ENCODE measurements at places on chromosomes 2 and 18.

- no peak for DNase-seq
These were observed 21.9 kb upstream of the EXOC6B start for GRCh38 chr2:72847534-72848315.

- no peak for DNase-seq
These were observed 208.2 kb downstream of the CCDC178 start for GRCh38 chr18:33232318-33232626.

DNA sequence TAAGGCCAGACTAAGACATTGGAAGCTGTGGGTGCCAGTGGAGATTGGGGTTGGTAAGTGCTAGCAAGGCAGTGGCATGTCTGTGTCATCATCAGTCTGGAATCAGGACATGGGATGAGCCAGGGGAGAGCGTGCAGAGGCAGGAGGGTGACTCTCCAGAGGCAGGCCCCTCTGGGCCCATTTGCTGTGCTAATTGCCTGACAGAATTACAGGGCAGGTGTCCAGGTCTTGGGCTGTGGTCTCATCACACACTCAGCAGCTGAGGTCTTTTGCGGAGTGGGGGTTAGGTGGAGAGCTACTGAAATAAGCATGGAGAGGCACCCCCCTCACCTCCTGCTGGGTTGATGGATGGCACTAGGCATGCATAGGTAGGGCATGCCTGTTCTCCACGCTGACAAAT lies 57.4 kb downstream of the CELF4 start:
- no peak for DNase-seq

- DNase-seq = no peak
These were observed 12.3 kb upstream of the POLI start for GRCh38 chr18:54257015-54257414.

GRCh38 chr18:74702950-74703349 lies 105.3 kb downstream of the ZNF407 start:
- DNase-seq = no peak

DNA sequence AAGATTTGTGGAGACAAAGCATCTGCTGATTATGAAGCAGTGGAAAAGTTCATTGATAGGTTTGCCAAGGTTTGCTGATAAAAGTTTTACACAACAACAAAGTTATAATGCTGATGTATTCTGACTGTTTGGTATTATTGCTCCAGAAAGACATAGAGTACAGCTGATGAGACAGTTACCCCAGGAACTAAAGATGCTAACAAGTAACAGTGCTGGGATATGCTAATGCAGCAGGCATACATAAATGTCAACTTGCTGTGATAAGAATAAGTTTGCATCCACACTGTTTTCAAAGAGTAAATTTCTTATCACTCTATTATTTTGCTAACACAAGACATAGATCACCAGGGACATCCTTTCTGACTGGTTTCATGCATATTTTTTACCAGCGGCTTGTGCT lies 1221.3 kb upstream of the CELF4 start:
- DNase-seq = no peak

GRCh38 chr2:165079432-165079831 lies 124.1 kb upstream of the SLC38A11 start:
- no peak for DNase-seq

DNA sequence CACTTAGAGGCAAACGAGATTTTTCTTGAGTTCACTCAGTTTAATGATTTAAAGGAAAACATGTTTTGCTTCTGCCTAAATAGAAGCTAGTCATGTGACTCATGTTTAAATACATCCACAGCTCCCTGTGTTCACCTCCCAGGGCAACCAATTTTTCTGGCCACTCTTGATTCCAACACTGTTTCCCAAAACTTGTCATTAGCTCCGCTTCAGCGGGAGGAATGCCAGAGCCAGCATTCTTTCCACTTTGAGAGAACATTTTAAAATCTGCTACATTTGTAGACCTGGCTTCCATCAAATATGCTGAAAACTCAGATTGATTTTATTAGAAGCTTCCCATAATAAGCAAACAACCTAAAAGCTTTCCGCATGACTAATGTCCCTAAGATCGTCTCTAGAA lies 2.8 kb upstream of the CYS1 start:
- DNase-seq = no peak

DNA sequence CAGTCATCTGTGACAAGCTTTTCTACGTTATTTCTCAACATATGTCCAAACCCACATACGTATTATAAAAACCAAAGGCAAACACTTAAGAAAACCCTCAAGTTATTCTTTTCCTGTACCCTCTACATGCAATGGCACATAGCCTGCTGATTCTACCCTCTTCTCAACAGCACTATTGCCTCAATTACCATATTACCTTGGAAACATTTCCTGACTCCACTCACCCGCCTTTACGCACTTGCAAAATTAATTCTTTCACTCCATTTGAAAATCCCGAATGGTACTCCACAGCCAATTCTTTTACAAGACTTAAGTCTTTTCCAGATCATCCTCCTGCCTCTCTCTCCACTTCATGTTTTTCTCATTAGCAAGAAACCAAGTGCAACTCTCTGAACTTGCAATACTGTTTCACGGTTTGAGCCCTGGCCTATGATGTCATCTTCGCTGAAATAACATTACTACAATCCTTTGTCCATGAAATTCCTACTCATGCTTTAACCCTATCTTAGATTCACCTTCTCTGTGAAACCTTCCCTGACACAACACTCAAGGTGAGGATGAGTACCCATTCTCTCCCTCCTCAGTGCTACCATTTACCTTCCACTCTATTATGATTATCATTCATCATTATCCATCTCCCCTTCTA lies 29.0 kb downstream of the SESTD1 start:
- no peak for DNase-seq

GRCh38 chr2:23122681-23123215 lies 262.2 kb upstream of the KLHL29 start:
- no peak for DNase-seq

GRCh38 chr2:27303093-27304025 lies 4.9 kb downstream of the UCN start:
- DNase-seq = peak; percentile 79

GRCh38 chr18:3624935-3625741 lies 175.2 kb downstream of the TGIF1 start:
- no peak for DNase-seq

- DNase-seq = no peak
These were observed 49.2 kb downstream of the TRPM8 start for GRCh38 chr2:233966388-233966787.

DNA sequence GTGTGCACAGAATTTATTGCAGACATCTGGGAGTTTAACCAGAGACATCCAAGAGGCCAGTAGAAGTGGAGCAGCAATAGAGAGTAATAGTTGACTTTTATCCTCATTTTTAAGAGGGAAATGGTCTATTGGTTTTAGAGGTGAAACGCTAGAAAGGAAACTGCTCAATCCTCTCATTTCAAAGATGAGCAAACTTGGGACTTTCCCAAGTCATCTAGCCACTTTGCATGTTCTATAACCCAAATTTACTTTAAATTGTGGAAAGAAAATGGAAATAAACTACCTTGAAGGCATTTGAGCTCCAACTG lies 601.7 kb downstream of the ARHGAP15 start:
- no peak for DNase-seq

- DNase-seq = no peak
These were observed 88.0 kb downstream of the COMMD1 start for GRCh38 chr2:61993422-61994024.

- DNase-seq = peak; percentile 80
These were observed 217.0 kb upstream of the DTNA start for GRCh38 chr18:34493099-34493544.

DNA sequence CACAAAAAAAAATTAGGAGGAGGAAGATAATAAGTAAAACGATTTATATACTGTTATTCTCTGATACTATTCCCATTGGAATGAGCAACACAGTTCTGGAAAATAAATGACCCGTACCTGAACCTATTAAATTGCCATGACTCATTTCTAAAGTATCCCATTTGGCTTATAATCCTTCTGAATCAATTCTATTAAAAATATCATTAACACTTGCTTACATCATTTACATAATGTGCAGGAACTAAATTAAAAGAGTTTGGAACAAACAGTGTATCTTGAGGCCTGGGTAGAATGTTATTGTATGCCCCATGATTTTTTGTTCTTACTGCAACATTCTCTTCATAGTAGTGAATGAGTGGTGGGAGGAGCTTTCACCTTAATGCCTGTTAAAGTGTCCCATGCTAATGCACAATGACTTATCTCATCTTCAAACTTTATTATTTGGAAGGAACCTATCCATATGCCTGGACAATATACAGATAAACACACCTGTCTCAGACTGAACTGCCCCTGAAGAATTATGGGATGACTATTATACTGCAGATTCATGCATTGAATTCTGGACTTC lies 549.9 kb upstream of the ACVR2A start:
- no peak for DNase-seq

GRCh38 chr2:58865436-58865835 lies 624.3 kb upstream of the FANCL start:
- DNase-seq = no peak

DNA sequence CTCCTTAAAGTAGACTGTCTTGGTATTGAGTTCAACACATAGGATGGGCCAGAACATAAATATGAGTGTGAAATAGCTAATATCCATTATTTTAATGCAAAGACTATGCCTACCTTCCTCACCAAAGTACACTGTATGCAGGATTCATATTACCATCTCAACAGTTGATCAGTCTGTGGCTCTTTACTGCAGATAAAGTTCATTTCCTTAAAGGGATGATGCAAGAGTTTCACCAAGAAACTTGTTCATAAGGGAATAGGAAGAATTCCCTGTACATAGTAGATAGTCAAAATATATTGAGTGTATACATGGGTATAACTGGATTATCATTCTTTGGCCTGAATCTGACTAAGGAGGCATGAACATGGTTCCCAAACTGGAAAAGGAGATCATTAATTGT lies 35.0 kb downstream of the MARS2 start:
- DNase-seq = no peak

DNA sequence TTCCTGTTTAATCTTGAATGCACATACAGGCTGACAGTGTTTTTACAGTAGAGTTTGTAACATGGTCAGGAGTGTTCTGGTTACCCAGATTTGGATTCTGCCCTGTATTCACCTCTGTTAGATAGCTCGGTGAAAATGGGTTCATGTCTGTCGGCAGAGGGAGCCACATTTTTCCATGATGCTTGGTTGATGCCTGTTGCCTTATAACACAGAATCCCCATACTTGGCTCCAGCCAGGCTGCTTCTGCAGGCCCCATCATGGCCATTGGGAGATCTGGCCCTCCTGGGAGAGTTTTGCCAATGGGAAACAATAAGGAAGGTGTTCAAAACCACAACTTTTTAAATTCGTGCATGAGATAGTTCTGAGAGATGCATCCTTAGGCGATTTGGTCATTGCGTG lies 78.1 kb downstream of the WDSUB1 start:
- no peak for DNase-seq

- DNase-seq = no peak
These were observed 1.8 kb downstream of the RNF138 start for GRCh38 chr18:32093523-32093922.

- DNase-seq = no peak
These were observed 893 bp downstream of the CAVIN2 start for GRCh38 chr2:191845876-191846514.

DNA sequence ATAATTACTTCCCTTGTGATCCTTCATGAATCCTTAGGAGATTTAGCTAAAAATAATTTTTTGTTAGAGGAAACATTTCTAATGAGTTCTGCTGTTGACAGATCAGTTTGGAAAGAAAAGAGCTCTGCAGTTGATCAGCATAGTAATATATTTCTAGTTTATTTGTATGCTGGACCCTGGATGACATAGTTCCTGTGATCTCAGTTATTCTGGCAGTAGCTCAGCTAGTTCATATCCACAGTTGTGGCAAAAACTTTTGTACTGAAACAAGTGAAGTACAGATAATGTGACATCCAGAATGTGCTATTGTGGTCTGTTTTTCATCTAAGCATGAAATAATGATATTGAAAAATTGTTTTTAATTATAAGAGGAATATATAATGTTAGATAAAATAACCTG lies 33.7 kb downstream of the ABI2 start:
- no peak for DNase-seq

GRCh38 chr18:25896178-25896780 lies 194.1 kb downstream of the SS18 start:
- DNase-seq = no peak

DNA sequence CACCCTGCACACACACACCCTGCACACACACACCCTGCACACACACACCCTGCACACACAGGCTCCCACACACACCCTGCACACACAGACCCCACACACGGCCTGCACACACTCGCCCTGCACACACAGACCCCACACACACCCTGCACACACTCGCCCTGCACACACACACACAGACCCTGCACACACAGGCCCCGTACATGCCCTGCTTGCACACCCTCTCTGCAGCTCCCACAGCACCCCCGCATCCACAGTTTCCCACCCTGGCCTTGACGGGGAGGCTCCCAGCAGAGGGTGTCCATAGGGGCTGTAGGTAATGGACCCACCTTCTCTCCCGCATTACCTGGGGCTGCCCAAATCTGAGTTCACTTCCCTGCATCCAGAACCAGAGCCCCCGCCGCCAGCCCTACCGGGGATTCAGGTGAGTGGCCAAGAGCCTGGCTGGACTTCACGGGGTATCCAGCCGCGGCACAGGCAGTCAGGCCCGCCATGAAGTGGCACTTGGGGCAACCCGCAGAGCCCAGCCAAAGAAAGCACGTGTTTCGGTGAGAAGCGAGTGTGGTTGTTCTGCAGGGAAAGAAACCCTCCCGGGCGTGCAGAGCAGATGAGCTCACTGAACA lies 88.6 kb upstream of the GPC1 start:
- no peak for DNase-seq

GRCh38 chr2:150276737-150277136 lies 210.7 kb downstream of the RND3 start:
- no peak for DNase-seq

DNA sequence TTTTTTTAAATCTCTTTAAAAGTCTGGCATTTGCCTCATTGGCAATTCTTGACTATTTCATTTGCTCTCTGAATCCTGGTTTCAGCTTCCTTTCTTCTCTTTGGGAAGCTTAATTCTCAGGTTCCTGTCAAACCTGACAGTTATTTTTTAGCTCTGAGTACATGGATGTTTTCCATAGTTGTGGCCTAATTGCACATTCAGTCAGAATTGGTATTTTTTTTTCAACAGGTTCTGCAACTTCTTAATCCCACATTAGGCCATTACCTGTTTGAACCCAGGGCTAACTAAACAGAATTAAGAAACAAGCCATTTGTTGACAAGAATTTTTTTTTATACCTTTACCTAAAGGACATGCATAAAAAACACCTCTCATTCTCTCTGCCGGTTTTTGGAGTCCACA lies 338.8 kb downstream of the SETBP1 start:
- DNase-seq = no peak

- no peak for DNase-seq
These were observed 41.8 kb downstream of the CDH7 start for GRCh38 chr18:65792456-65793074.

DNA sequence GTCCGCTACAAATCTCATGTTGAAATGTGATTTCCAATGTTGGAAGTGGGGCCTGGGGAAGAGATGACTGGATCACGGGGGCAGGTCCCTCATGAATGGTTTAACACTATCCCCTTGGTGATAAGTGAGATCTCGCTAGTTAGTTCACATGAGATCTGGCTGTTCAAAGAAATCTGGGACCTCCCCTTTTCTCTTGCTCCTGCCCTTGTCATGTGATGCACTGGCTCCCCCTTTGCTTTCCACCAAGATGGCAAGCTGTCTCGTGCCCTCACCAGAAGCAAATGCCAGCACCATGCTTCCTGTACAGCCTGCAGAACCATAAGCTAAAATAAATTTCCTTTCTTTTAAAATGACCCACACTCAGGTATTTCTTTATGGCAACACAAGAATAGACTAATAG lies 57.3 kb upstream of the C2orf15 start:
- no peak for DNase-seq

All from NCI-H774 (cell line).